PC-9 (cell line): ENCODE measurements at places on chromosomes 5 and 9. TPM values are rescaled to one million over a fixed set of nuclear protein-coding genes. Genes with fewer than 3 reads are reported as not detected.

The PCDHA9 gene
- total RNA-seq = not detected in 2 replicates

DNA sequence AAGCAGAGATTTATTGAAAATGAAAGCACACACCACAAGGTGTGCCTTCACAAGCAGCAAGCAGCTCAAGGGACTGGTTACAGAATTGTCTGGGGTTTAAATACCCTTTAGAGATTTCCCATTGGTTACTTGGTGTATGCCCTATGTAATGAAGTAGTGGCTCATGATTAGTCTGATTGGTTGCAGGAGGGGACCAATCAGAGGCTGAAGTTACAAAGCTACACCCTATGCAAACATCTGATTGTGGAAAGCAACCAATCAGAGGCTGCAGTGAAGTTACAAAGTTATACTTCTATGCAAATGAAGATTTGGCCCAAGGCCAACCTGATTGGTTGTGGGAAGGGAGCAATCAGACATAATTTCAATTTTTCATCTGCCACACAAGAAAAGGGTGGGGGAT is 119.9 kb downstream of the C9orf152 start:
- no peak for DNase-seq

DNA sequence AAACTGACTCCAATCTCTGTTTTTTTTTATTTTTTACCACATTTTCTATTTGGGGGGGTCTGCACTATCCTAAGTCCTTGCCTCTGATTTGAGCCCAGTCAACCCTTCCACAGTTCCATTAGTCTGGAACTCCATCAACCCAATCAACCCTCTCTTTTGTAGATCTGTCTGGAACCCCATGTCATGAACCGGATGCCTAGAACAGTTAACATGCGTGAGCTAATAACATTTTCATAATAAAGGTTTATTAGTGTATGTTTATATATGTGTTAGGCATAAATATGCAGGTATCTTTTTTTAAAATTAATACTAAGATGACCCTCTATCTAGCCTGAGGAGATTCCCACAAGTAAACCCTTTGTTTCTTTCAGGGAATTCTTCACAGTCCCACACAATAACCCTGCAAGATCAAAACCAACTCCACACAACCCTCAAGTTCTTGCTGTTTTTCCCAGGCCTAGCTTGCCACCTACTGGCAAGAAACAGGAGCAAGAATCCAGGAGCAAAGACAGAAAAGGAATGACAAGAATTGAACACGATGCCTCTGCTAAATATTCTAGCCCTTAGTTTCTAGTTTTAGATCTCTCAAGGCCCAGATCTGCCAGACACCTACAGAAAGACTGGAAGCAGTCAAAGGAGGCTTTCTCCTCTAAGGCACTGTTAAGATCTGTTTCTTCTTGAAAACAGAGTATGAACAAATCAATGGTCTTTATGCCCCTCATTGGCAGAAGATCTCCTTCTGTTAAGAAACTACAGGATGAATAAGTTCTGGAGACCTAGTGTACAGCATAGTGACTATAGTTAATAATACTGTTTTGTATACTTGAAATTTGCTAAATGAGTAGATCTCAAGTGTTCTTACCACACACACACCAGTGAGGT is 100.4 kb downstream of the TRIM36 start:
- DNase-seq = peak; percentile 11

GRCh38 chr9:25003686-25004085 is 458.0 kb upstream of the IZUMO3 start:
- no peak for DNase-seq

- DNase-seq = no peak
Measured at GRCh38 chr9:69944816-69945215, 98.8 kb upstream of the MAMDC2 start.

- no peak for DNase-seq
Measured at GRCh38 chr9:8020186-8020585, 220.6 kb upstream of the DMAC1 start.

The S1PR3 gene
- total RNA-seq = 19.4 and 23.3 TPM in 2 replicates

- DNase-seq = no peak
Measured at GRCh38 chr9:94289691-94290090, 30.6 kb downstream of the ZNF169 start.
